ENCODE measurements at places on chromosomes 12 and 14.

DNA sequence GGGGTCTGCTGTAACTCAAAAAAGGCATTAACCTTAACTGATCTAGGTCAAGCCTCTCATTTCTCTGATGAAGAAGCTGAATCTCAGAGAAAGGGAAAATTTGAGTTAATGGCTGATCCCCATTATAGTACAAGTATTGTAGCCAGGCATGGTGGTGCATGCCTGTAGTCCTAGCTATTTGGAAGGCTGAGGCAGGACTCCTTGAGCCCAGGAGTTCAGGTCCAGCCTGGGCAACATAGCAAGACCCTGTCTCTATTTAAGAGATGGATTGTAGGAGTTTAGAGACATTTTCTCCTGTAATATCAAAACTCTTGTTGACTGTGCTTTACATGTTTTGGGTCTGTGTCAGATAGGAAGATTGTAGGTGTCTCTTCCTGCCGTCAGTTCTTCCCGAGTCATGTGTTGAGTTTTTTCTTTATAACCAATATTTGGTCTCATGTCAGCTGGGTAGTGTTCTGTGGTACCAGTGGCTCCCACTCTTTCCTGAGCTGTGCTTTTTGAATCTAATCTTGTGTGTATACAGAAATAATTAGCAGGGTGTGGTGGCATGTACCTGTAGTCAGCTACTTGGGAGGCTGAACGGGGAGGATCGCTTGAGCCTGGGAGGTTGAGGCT, 8.6 kb downstream of the COPZ1 start:
- no peak for DNase-seq

GRCh38 chr12:105402366-105402765, 71.9 kb downstream of the C12orf75 start:
- DNase-seq, result no peak

DNA sequence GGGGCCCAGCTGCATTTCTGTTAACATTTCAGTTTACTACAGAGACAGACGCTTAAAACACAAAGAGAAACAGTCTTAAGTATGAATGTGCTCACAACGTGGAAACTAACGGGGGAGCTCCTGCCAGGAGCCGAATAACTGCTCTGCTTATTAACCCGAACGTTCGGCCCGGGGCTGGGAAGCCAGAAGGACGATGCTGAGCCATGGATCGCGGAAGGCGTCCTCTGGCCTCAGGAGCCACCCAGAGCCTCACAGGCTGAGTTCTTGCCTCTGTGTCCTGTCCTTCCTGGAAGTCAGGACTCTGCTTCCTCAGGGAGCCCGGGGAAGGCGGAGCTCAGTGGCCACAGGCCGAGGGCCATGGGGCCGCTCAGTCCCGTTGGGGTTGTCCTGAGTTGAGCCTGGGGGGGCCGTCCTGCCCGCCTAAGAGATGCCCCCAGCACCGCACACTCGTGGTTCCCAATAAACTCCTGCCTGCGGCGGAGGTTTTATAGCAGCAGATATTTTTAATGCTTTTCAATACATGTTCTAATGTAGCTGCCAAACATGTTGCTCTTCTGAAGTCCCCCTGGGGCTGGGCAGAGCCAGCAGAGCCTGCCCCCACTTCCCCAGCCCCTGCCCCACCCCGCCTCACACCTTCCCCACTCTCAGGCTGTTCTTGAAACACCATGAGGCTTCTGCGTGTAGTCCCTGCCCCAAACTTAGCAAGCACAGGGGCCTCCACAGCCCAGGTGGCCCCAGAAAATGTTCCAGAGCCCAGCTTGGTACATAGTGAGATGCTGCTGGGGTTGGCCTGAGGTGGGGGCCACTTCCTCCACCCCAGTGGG, 3.4 kb upstream of the TEX22 start:
- DNase-seq, result no peak

- DNase-seq, result peak; percentile 42
These were observed 36.9 kb downstream of the MAPK1IP1L start for GRCh38 chr14:55088356-55088755.

DNA sequence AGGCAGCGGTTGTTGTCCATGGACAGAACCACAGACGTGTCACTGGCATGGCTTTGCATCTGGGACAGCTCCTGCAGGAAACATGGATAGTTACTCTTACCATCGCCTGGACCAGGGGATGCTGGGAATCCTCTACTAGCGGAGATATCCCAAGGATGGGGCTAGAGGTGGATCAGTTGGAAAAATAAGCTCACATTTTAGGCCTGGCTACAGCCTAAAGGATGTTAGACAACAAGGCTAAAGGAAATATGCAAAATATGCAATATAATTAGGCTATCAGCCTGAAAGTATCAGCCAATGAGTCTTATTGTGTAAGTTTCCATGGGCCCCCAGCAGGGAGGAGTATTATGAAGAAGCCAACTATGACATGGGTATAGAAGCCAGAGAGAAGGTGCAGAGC, 5.0 kb downstream of the KRT76 start:
- DNase-seq, result no peak
